ENCODE measurements at places on chromosomes 2 and 18. TPM values are rescaled to one million over a fixed set of nuclear protein-coding genes. Genes with fewer than 3 reads are reported as not detected.

GRCh38 chr2:75194184-75194868 lies 5.0 kb downstream of the TACR1 start:
- no peak overlapping the region for H3K4me3 ChIP-seq
- peaks cover 2% of the 10 kb centered on the region for H3K4me1 ChIP-seq
- peaks cover 99% of the 10 kb centered on the region for H3K27me3 ChIP-seq
- no peak for DNase-seq
- H3K36me3 ChIP-seq, result no peaks in the 10 kb centered on the region

AFF3 gene
- total RNA-seq, result not detected

TFCP2L1 gene
- 21.1 TPM for total RNA-seq

GRCh38 chr2:100104718-100105677 lies 37.4 kb downstream of the AFF3 start:
- no peak for DNase-seq
- no peak overlapping the region for H3K27ac ChIP-seq
- H3K27me3 ChIP-seq, result peaks cover 49% of the 10 kb centered on the region

MYO7B gene
- total RNA-seq, result 0.39 TPM

DNA sequence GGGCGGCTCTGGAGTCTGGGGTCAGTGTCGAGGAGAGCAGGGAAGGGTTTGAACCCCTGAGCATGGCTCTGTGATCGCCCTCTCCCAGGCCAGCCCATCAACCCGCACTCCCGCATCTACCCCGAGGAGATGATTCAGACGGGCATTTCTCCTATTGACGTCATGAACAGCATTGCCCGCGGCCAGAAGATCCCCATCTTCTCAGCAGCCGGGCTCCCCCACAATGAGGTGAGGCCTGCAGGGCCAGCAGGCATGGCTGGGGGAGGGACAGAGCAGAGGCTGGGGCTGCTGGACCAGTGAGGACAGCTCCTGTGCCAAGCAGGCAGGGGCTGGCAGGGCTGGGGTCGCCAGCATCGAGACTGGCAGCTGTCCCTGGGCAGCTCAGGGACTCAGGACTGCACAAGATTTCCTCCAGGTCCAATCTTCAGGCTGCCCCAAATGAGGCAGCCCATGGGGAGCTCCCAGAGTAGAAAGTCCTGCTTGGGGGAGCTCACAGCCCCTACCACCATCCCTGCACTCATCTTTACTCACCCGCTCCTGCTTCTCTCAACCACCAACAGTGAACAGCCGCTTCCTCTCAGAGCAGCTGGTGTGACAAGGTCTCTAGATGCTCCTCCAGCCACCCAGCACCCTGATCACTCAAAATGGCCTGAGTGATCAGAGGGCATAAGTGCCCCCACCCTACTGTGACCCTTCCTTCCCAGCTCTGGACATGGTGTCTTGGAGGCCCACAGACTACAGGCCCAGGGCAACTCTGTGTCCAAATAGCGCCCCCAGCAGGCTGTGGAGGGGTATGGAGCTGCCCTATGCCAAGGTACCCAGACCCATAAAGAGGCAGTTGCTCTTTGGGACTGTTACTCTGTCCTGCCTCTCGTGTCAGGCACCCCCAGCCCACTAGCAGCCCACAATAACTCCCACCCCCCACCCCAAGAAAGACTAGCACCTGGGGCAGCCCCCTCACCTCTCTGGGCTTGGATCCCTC lies 18.3 kb upstream of the ANKRD53 start:
- no peak overlapping the region for H3K27ac ChIP-seq
- DNase-seq, result no peak
- H3K27me3 ChIP-seq, result peaks cover 89% of the 10 kb centered on the region
- H3K36me3 ChIP-seq, result peaks cover 3% of the 10 kb centered on the region

HOXD13 gene
- not detected for total RNA-seq

DNA sequence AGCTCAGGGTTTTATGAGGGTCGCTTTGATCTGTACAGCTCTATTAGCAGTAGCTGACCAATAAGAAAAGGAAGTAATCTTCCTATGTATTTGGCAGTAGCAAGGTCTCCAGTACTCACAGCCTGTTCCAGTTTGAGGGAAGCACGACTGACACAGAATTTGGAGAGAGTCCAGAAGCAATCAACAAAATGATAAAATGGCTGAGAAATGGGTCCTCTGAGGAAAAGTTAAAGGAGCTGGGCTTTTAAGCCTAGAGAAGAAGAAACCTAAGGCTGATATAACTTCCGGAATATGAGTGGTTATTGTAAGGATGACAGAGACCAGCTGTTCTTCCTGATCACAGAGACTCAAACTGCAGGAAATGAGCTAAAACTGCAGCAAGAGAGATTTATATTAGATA lies 382.8 kb downstream of the GPD2 start:
- H3K36me3 ChIP-seq, result no peaks in the 10 kb centered on the region
- no peak overlapping the region for H3K4me3 ChIP-seq

DNA sequence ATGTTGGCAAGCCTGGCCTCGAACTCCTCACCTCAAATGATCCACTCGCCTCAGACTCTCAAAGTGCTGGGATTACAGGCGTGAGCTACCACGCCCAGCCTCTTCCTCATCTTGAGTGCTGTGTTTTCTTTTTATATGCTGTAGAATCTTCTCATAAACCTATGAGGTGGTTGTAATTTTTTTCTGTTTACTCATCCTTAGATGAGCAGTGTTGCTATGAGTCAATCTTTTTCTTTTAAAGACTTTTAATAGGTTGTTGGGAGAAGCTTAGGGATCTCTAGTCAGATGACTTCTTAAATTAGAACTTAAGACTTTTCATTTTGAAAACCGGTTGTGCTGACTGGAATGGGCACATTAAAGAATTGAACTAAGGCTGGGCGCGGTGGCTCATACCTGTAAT lies 8.7 kb upstream of the AAK1 start:
- no peaks in the 10 kb centered on the region for H3K27me3 ChIP-seq
- DNase-seq, result no peak
- no peak overlapping the region for H3K4me3 ChIP-seq
- H3K4me1 ChIP-seq, result no peaks in the 10 kb centered on the region

DNA sequence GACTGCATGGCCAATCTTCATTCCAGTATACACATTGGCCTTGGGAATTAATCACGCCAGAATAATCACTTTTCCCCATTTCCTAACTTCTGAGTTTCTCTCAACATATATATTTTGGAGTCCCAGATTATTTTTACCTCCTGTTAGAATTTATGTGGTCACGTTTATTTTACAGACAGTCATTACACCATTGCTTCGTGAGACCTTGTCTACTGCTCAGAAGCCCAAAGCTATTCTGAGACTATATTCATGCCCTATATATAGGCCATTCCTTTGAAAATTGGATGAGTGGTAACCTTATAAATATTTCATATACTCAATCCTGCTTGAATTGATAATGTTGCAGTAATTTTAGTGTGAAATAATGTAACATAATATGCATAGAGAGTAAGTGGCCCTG lies 610.0 kb upstream of the CDH2 start:
- H3K36me3 ChIP-seq, result no peaks in the 10 kb centered on the region
- no peaks in the 10 kb centered on the region for H3K27me3 ChIP-seq
- H3K4me3 ChIP-seq, result no peak overlapping the region
- DNase-seq, result no peak
- peaks cover 33% of the 10 kb centered on the region for H3K4me1 ChIP-seq

GRCh38 chr2:184032983-184033382 lies 565.3 kb upstream of the ZNF804A start:
- H3K36me3 ChIP-seq, result no peaks in the 10 kb centered on the region
- no peak overlapping the region for H3K4me3 ChIP-seq
- no peak overlapping the region for H3K27ac ChIP-seq
- DNase-seq, result no peak

- H3K4me1 ChIP-seq, result no peaks in the 10 kb centered on the region
- H3K4me3 ChIP-seq, result no peak overlapping the region
- H3K36me3 ChIP-seq, result peaks cover 17% of the 10 kb centered on the region
- no peak for DNase-seq
These were observed 97.4 kb upstream of the MGAT4A start for GRCh38 chr2:98828369-98828744.

GRCh38 chr18:58298251-58299134 lies 254.5 kb downstream of the NEDD4L start:
- H3K36me3 ChIP-seq, result peaks cover 10% of the 10 kb centered on the region
- H3K27me3 ChIP-seq, result no peaks in the 10 kb centered on the region
- H3K4me1 ChIP-seq, result peaks cover 59% of the 10 kb centered on the region
- DNase-seq, result no peak
- H3K4me3 ChIP-seq, result no peak overlapping the region
- no peak overlapping the region for H3K27ac ChIP-seq

- no peaks in the 10 kb centered on the region for H3K36me3 ChIP-seq
- H3K27ac ChIP-seq, result no peak overlapping the region
- no peaks in the 10 kb centered on the region for H3K4me1 ChIP-seq
- DNase-seq, result no peak
- peaks cover 34% of the 10 kb centered on the region for H3K27me3 ChIP-seq
These were observed 3.2 kb downstream of the GPR17 start for GRCh38 chr2:127649100-127649611.

GRCh38 chr2:215436705-215437565 lies 1.1 kb upstream of the FN1 start:
- H3K27me3 ChIP-seq, result no peaks in the 10 kb centered on the region
- H3K27ac ChIP-seq, result peak overlapping the region; percentile 75
- H3K4me3 ChIP-seq, result peak overlapping the region; percentile 78
- H3K36me3 ChIP-seq, result peaks cover 37% of the 10 kb centered on the region

- peaks cover 8% of the 10 kb centered on the region for H3K4me1 ChIP-seq
- H3K4me3 ChIP-seq, result peak overlapping the region; percentile 13
- no peaks in the 10 kb centered on the region for H3K36me3 ChIP-seq
- peak; percentile 43 for DNase-seq
- H3K27ac ChIP-seq, result peak overlapping the region; percentile 31
These were observed 120.4 kb upstream of the ACKR3 start for GRCh38 chr2:236449167-236449761.

CCBE1 gene
- total RNA-seq, result 0.12 TPM

GRCh38 chr18:59735269-59735860 lies 38.1 kb upstream of the CCBE1 start:
- no peak overlapping the region for H3K4me3 ChIP-seq
- no peaks in the 10 kb centered on the region for H3K27me3 ChIP-seq
- no peak for DNase-seq

SERPINB10 gene
- not detected for total RNA-seq

DNA sequence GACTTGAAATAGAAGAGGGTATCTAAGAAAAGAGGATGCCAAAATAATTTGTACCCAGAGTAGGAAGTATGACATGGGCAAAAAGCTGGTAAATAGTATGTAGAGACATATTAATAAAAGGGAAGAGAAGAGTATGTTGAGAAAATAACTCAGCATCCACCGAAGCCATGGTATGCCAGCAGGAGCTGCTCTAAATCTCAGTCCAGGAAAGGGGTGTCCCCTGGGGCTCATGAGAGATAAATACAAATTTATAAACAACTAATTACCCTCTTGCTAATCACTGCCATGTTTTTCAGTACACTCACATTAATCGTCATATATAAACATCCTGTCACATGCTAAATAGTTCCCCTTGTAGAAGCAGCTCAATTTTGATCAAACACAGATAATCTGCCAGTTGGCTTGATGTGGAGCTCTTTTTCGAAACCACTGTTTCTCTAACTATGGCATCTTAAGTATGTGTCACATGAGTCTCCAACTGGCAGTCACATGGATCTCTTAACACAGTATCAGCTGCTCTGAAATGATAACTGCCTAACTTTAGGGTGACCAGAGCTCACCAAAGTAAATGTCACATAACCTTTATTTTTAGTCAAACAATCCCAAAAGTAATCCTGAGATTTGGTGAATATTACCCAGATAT lies 31.9 kb downstream of the EXOC6B start:
- H3K36me3 ChIP-seq, result no peaks in the 10 kb centered on the region
- peaks cover 17% of the 10 kb centered on the region for H3K4me1 ChIP-seq
- DNase-seq, result no peak
- H3K27ac ChIP-seq, result peak overlapping the region; percentile 37
- no peaks in the 10 kb centered on the region for H3K27me3 ChIP-seq
- no peak overlapping the region for H3K4me3 ChIP-seq

GRCh38 chr2:216551234-216552068 lies 52.8 kb downstream of the RPL37A start:
- no peaks in the 10 kb centered on the region for H3K4me1 ChIP-seq
- peaks cover 14% of the 10 kb centered on the region for H3K27me3 ChIP-seq
- no peaks in the 10 kb centered on the region for H3K36me3 ChIP-seq
- DNase-seq, result no peak

RBKS gene
- 2.3 TPM for total RNA-seq

LYPD1 gene
- 34.3 TPM for total RNA-seq

DNA sequence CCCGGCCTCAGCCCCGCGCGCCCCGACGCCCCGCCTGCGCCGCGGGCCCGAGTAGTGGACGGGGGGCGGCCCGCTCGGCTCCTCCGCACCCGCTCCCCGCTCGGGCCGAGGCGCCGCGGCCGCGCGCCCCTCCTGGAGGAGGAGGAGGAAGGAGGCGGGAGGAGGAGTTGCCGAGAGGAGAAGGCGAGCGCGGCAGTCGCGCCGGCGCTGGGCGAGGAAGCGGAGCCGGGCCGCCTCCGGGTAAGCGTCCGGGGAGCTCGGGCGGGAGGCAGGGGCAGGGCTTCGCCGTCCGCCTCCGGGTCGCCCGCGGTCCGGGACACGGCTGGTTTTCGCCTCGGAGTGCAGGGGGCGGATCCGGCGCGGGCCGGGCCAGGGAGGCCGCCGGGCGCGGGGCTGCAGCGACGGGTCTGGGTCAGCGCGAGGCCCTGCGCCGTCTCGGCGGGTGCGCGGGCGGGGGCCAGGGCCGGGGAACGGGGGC lies at the start of gene SOCS6:
Gene SOCS6, plus strand, starts transcription at position 195 of the 478 bp plus-strand sequence. CDS start 35,624 bp downstream, outside the sequence.
- peaks cover 58% of the 10 kb centered on the region for H3K4me1 ChIP-seq
- DNase-seq, result peak; percentile 71
- H3K27ac ChIP-seq, result peak within 1 kb of the TSS; percentile 89
- H3K27me3 ChIP-seq, result no peaks in the 10 kb centered on the region

GRCh38 chr2:100412881-100413321 lies 4.6 kb downstream of the CHST10 start:
- H3K27me3 ChIP-seq, result no peaks in the 10 kb centered on the region
- peaks cover 17% of the 10 kb centered on the region for H3K4me1 ChIP-seq
- H3K4me3 ChIP-seq, result no peak overlapping the region
- peaks cover 19% of the 10 kb centered on the region for H3K36me3 ChIP-seq

- H3K27ac ChIP-seq, result no peak overlapping the region
- no peaks in the 10 kb centered on the region for H3K27me3 ChIP-seq
- no peak overlapping the region for H3K4me3 ChIP-seq
- no peaks in the 10 kb centered on the region for H3K4me1 ChIP-seq
- DNase-seq, result no peak
These were observed 58.7 kb upstream of the CDH19 start for GRCh38 chr18:66662632-66663031.

DNA sequence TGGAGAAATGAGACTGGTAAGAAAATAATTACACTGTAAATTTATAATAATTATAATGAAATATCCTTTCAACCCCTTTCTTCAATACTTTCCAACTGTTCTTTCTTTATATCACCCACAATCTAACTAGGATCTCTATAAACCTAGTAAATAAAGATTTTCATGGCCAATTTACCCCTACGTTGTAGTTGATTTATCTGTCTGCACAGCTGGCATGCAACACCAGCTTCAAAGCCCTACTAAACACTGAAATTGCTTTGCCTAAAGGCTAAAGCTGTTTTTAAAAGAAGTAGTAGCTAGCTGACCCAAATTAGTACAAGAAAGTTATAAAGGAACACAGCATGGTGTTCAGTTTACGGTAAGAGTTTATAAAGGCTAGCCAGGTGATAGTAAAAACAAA lies 140.1 kb downstream of the NOL4 start:
- no peaks in the 10 kb centered on the region for H3K36me3 ChIP-seq
- H3K27ac ChIP-seq, result no peak overlapping the region
- no peak overlapping the region for H3K4me3 ChIP-seq
- no peak for DNase-seq
- H3K4me1 ChIP-seq, result no peaks in the 10 kb centered on the region
- H3K27me3 ChIP-seq, result no peaks in the 10 kb centered on the region

- H3K36me3 ChIP-seq, result peaks cover 9% of the 10 kb centered on the region
- H3K27me3 ChIP-seq, result no peaks in the 10 kb centered on the region
- no peak overlapping the region for H3K4me3 ChIP-seq
- DNase-seq, result no peak
These were observed 46.1 kb downstream of the TTC39C start for GRCh38 chr18:24060644-24061043.

SERPINB3 gene
- 0.68 TPM for total RNA-seq
